ENCODE measurements at places on chromosomes 1 and 21.

- H3K4me1 ChIP-seq: peaks cover 28% of the 10 kb centered on the region
- peak; percentile 64 for DNase-seq
- no peak overlapping the region for H3K4me3 ChIP-seq
Measured at GRCh38 chr1:110615548-110616130, 9.5 kb upstream of the KCNA2 start.

DNA sequence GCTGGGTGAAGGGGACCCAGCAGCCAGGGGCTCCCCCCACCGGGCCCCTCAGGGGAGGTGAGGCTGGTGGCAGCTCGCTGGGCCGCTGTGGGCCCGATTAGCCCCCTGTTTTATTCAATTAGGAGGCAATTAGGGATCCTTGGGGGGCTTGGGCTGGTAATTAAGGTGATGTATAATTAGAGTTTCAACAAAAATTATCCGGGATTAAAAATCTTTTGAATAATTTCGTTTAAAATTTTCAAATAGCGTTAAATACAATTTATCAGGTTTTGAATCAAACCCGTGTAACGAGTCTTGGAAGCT, 4.1 kb downstream of the PRDM16 start:
- H3K4me1 ChIP-seq: peaks cover 2% of the 10 kb centered on the region
- H3K27me3 ChIP-seq: peaks cover 44% of the 10 kb centered on the region
- H3K4me3 ChIP-seq: no peak overlapping the region
- no peaks in the 10 kb centered on the region for H3K36me3 ChIP-seq
- no peak for DNase-seq

DNA sequence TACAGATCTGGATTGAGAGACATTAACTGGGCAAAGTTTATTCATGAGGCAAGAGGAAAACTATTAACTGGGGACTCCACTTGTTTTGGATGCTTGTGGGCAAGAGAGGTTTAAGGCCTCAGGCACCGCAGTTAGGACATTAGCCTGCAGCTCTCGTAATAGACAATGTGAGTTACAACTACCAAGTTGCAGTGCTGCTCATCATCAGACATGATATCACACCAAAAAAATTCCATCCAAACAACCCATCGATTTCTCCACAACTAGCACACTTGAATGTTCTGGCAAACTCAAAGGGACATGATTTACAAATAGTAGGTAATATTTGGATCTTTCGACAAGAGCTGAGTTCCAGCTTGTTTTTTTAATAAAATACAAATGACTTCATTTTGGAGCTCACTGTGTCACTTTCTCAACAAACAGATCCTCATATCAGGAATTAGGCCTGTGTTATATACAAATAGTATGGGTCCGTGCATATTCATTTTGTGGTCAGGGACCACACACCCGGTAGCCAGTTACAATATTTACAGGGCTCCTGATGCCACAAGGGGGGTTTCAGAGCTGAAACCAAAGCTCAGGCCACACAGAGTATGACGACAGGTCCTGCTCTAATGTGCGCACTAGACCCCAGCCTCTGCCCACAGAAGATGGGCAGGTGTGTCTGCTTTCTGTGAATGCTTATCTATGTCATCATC, 128.0 kb downstream of the TGFBR3 start:
- no peak overlapping the region for H3K27ac ChIP-seq
- no peak overlapping the region for H3K4me3 ChIP-seq
- peaks cover 14% of the 10 kb centered on the region for H3K4me1 ChIP-seq
- H3K36me3 ChIP-seq: peaks cover 4% of the 10 kb centered on the region

DNA sequence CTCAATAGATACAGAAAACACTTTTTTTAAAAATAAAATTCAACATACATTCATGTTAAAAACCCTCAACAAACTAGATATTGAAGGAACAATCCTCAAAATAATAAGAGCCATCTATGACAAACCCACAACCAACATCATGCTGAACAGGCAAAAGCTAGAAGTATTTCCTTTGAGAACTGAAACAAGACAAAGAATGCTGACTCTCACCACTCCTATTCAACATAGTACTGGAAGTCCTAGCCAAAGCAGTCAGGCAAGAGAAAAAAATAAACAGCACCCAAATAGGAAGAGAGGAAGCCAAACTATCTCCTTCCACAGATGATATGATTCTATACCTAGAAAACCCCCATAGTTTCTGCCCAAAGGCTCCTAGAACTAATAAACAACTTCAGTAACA, 46.2 kb upstream of the IVNS1ABP start:
- peaks cover 10% of the 10 kb centered on the region for H3K4me1 ChIP-seq
- peaks cover 46% of the 10 kb centered on the region for H3K36me3 ChIP-seq
- H3K4me3 ChIP-seq: no peak overlapping the region

GRCh38 chr1:31318146-31318545, 21.3 kb downstream of the ZCCHC17 start:
- H3K27me3 ChIP-seq: no peaks in the 10 kb centered on the region
- no peak for DNase-seq
- H3K4me1 ChIP-seq: no peaks in the 10 kb centered on the region
- no peak overlapping the region for H3K4me3 ChIP-seq

DNA sequence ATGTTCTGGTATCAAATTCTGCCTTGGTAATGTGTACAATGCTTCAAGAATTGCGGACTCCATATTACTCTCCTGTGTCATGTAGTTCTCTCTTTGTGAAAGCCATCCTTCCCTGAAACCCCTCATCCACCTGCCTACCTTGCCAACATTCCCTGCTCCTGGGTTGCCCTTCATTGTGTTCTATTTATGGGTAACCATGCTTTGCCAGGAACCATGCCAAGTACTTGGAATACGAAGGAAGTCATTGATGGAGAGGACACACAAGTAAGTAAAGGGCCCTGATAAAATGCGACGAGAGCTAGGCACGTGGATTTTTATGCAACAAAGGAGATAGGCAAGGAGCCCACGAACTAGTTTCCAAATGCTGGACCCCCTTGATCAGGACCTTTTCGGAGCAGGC, 300.8 kb downstream of the DISC1 start:
- H3K27ac ChIP-seq: no peak overlapping the region
- no peaks in the 10 kb centered on the region for H3K36me3 ChIP-seq
- no peaks in the 10 kb centered on the region for H3K4me1 ChIP-seq
- peaks cover 2% of the 10 kb centered on the region for H3K27me3 ChIP-seq

DNA sequence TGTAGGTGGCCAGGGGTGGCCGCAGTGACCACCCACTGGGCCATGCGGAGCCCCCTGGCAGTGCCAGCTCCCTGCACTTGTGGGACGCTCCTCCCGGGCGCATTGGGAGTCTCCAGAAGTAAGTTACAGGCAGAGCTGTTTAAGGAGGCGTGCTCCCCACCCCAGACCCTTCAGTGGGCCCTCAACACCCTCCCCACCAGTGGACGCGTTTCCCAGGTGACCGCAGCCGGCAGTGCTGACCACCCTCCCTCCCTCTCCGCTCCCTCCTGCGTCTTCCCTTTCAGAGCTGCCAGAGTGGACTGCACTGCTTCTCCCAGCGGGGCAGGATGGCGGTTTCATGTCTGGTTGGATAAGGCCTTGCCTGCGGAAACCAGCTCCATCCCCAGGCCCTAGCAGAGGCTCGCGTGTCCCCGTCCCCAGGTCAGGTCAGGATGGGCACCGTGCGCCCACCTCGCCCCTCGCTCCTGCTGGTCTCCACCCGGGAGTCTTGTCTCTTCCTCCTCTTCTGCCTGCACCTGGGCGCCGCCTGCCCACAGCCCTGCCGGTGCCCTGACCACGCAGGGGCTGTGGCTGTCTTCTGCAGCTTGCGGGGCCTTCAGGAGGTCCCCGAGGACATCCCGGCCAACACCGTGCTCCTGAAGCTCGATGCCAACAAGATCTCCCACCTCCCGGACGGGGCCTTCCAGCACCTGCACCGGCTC, 1.1 kb downstream of the LRRC3 start:
- peak overlapping the region; percentile 60 for H3K27ac ChIP-seq
- H3K27me3 ChIP-seq: peaks cover 23% of the 10 kb centered on the region
- H3K36me3 ChIP-seq: no peaks in the 10 kb centered on the region
- H3K4me3 ChIP-seq: peak overlapping the region; percentile 78

DNA sequence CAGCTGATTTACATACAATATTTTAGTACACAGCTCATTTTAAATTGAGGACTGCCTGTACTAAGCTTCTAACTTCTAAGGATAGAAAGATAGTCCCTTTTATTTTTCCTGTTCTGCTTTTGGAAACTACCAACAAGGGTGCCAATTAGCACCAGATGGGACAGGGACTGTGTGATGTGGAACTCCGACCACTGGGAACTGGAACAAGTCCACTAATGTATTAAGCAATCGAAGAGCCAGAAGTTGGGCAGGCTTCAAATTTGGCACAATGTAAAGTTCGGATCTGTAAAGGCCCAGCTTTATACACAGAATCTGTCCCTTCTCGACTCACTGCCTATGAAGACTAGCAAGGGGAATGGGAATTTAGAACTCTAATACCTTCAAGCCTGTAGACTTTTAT, 149.3 kb downstream of the ZC3H11B start:
- H3K36me3 ChIP-seq: no peaks in the 10 kb centered on the region
- H3K4me3 ChIP-seq: no peak overlapping the region
- no peak overlapping the region for H3K27ac ChIP-seq

GRCh38 chr1:187413405-187414169, 584.8 kb downstream of the PLA2G4A start:
- H3K4me3 ChIP-seq: no peak overlapping the region
- no peak for DNase-seq
- no peaks in the 10 kb centered on the region for H3K36me3 ChIP-seq

DNA sequence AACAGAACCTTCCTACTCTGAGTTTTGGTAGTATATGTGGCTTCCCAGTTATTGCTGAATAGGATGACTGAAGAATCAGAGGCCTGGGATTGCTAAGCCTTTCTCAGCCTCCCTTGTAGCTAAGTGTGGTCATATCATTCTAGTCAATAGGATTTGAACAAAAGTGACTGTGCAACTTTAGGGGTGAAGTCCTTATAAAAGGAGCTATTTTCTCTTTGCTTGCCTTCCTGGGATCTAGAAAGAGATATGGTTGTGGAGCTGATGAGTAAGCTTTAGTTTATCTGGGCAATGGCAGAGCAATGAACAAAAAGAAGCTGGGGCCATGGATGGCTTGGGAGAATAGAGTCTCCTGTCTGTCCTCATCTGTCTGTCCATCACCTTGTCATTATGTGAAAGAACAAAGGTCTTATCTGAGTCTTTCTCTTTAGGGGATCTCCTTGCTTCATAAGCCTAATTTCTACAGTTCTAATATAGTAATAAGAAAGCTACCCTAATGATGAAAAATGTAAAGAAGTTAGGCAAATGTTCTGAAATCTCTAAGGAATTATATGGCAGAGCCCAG, 91.5 kb downstream of the TENT5C start:
- peaks cover 27% of the 10 kb centered on the region for H3K4me1 ChIP-seq
- H3K27ac ChIP-seq: no peak overlapping the region
- H3K36me3 ChIP-seq: no peaks in the 10 kb centered on the region
- peaks cover 36% of the 10 kb centered on the region for H3K27me3 ChIP-seq
- DNase-seq: no peak
- no peak overlapping the region for H3K4me3 ChIP-seq

DNA sequence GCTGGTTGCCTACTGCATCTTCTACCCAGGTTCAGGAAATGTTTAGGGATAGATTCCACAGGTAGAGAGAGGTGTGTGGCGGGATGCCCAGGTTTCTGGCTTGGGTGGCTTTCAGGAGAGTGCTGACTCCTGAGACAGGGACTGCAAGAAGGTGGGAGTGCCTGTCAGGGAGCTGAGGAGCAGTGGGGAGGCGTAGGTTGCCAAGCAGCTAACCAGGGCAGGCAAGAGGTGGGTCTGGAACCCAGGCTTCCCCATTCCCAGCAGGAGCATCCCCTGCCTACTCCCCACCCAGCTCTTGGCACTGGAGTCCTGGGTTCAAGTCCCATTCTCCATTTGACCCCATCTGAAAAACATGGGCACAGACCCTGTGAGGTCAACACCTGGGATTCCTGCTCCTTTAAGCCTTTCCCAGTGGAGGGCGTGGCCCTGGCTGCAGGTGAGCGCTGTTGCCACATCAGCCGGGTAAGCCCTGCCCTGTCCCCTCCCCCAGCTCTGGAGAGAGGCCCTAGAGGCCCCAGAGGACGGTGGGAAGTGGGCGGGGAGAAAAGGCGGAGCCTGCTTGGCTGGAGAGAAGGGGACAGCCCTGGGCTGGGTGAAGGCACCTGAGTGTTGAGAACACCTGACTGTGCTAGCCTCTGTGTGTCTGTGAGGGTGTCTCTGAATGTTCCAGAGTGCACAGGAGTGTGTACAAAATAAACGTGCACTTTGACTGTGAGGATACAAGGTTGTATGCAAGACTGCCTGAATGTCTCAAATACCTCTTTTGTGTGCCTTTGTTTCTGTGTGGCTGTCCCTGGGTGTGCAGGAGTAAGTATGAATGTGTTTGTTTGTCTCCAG, 14.0 kb upstream of the SYNC start:
- DNase-seq: peak; percentile 67
- H3K27ac ChIP-seq: peak overlapping the region; percentile 40
- no peaks in the 10 kb centered on the region for H3K36me3 ChIP-seq

DNA sequence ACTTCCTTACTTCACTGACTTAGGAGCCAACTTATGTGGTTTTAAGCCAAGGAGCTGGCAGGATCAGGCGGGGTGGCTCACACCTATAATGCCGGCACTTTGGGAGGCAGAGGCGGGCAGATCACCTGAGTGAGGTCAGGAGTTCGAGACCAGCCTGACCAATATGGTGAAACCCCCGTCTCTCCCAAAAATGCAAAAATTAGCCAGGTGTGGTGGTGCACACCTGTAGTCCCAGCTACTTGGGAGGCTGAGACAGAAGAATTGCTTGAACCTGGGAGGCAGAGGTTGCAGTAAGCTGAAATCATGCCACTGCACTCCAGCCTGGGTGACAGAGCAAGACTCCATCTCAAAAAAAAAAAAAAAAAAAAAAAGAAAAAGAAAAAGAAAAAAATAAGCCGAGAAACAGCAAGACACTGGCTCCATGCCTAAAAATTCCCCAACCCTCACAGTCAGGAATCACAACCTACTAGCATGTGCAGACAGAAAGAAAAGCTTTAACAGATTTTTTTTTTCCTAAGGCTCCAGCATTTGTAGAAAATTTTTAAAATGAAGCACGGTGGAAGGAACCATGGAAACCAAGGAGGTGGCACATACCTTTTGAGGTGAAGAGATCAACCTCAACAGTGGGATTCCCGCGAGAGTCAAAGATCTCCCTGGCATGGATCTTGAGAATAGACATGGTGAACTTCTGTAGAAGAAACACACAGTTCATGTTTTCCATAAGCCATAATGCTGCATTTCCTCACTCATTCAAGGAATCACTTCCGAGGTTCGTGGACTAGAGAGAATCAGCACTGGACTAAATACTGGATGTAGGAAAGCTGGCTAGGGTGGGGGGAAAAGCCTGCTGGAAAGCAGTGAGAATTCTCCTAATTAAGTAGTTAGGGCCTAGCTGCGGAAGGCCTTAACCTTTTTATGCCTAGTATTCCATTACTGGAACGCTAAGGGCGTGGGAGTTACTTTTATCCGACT, 4.0 kb downstream of the ENO1 start:
- H3K4me1 ChIP-seq: peaks cover 49% of the 10 kb centered on the region
- peak overlapping the region; percentile 90 for H3K27ac ChIP-seq
- no peak for DNase-seq
- H3K27me3 ChIP-seq: no peaks in the 10 kb centered on the region
- H3K36me3 ChIP-seq: peaks cover 81% of the 10 kb centered on the region

GRCh38 chr1:159218649-159219636, 14.3 kb downstream of the ACKR1 start:
- no peak for DNase-seq
- H3K36me3 ChIP-seq: no peaks in the 10 kb centered on the region
- no peak overlapping the region for H3K4me3 ChIP-seq
- H3K27me3 ChIP-seq: peaks cover 6% of the 10 kb centered on the region
- no peak overlapping the region for H3K27ac ChIP-seq
